ENCODE measurements at places on chromosomes 2 and 18.

DNA sequence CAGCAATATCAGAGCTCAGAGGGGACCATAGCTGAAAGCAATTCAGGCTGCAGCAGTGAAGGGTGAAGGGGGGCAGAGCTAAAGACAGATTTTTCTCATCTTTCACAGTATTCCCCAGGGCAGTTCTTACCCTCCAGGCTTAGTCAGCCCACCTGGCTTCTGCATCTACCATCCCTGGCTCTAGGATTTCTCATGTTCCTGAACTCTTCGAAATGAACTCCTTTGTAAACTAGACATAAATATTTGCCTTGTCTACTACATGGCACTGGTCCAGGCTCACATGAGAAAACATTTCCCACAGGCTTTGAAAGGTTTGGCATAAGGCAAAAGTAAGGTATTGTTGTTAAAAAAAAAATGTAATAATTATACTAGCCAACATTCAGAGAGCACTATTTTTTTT, 23.6 kb upstream of the NEB start:
- DNase-seq, result no peak

GRCh38 chr2:29184531-29184930, 69.3 kb downstream of the CLIP4 start:
- no peak for DNase-seq

DNA sequence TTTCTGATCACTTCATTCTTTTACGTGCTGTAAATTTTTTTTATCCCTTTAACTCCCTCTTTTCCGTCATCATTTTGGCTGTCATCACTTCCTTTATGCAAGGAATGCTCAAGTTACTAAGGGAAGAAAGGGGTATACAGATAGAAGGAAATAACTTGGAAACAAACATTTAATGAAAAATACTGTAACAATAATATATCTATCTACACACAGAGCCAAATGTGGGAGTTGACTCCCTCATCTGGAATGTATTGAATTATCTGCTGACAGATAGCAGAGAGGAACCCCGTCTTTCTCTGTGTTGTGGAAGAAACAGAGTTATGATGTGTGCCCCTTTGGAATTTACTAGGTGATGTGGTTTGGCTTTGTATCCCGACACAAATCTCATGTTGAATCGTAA, 182.5 kb upstream of the NXPH2 start:
- no peak for DNase-seq

DNA sequence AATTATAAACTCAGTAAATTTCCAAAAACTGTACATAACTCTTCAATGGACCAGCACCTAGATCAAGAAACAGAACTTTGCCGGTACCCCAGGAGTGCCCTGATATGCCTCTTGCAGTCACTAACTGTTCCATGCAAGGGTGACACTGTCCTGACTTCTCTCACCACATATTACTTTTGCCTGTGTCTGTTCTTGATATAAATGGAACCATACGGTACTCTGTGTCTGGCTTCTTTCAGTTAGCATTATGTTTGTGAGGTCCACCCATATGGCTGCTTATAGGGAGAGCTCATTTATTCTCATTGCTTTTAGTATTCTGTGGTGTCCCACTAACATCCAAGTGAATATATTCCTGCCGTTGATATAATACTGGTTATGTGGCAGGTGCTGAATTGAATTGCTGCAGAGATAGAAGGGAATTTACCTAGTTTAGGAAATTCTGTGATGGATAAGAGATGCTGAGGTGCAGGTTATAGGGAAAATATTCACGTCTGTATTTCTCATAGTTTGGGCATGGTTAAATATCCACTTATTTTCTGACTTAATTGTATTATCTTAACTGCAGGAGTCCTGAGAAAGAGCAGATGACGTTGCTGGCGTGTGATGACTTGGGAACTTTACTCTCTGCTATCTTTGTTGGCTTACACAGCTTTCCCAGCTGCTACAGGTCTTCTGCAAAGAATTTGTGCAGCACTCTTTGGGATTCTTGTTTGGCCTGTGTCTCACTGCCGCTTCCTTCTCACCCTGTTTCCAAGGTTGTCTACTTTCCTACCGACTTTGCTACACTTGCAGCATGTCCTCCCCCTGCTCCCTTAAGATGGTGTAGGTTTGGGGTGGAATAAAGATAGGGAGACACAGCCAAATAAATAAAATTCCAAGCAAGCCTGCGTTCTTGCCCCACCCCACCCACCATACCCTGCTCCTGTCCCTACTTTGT, 107.9 kb downstream of the MAP4K4 start:
- no peak for DNase-seq

DNA sequence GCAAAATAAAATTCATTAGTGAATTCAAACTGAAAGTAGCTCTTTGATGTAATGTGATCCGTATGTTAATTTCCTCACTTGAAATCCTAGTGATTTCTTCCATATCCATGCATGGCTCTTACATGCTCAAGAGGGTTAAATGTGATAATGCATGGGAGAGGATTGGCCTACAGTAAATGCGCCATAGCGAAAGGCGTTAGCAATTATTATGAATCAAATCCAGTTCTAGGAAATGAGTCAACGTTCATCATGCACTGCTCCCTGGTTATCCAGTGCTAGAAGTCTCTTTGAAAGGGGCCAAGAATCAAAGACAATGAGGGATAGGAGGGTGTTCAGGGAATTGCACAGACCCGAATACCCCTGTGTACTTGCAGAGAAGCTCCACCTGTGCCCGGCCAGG, 101.4 kb upstream of the RASGRP3 start:
- DNase-seq, result no peak

DNA sequence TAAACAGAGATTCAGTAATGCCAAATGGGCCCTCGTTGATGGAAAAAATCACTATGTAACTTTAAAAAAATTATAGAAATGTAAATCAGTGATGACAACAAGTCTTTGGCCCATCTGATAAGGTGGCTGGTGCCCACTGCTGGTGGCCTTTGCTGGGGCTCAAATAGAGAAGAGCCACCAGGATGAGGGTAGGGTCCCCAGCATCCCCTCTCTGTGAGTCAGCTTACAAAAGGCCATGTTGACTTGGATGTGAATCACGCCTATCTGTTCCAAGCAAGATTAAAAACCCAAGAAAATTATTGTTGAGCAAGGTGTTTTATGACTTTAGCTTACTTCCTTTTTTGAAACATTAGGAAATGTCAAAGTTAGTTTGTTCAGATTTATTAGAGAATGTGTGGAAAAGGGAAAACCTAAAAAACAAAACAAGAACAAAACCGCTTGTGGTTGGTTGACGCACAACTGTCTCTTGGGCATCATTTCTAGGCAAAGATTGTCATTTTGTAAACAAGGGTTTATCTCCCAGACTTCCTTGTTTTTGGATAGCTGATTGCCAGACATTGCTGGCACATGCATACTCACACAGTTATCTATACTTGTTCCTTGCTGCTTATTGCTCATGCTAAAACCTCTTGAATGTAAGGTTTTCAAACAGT, 53.7 kb upstream of the ZNF396 start:
- DNase-seq, result no peak

- DNase-seq, result peak; percentile 6
Measured at GRCh38 chr2:239603411-239604356, 202.9 kb upstream of the HDAC4 start.

GRCh38 chr2:215082446-215082845, 56.0 kb downstream of the ABCA12 start:
- no peak for DNase-seq

DNA sequence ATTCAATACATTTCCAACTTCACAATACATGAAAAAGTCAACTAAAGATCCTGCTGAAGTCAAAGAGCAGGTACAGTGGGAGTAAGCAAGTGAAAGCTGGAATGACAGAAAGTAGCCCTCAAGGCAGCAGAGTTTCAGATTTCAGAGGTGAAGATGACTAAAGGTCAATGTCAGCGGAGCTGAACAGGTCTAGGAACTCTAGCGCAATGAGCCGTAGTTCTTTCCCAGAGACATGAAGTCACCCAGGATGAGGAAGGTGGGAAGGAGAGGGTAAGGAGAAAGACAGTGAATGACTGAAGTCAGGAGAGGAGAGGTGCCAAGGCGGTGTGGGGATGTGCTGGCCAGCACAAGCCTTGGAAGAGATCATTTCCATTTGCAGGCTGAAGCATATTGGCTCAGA, 28.1 kb downstream of the PTPN2 start:
- no peak for DNase-seq

GRCh38 chr18:48347756-48348326, 61.3 kb downstream of the ZBTB7C start:
- DNase-seq, result no peak

DNA sequence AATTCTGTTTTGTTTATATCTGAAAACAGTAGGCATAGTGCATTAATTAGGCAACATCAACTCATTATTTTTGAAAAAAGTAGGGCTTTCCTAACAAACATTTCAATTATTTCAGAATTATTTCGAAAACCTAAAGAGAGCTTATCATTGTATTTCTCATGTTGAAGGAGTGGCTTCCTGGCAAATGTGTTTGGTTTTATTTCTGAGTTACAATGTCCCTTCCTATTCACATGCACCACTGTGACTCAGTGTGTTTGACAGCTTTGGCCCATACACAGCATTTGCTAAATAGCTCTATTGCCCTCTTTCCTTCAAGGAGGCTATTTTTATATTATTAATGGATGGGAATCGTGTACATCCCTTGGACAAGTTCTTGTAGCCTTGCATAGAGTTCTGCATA, 205.9 kb downstream of the PTGR3 start:
- DNase-seq, result no peak

- peak; percentile 37 for DNase-seq
Measured at GRCh38 chr18:63162271-63163014, 157.1 kb downstream of the BCL2 start.

DNA sequence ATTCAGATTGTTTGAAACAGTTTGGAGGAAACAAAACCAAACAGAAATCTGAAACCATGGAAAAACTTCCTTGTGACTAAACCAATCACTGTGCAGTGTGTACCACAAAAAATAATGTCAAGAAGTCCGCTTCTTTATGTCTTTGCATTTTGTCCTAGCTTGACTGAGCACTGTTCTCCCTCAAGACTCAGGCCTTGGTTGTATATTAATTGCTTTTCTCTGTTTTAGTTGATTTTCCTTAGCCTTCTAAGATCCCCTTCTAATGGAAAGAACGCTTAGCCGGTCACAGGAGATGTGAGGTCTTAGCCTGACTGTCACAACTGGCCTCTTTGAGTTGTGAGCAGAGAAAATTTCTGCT, 56.6 kb downstream of the LCLAT1 start:
- no peak for DNase-seq

- DNase-seq, result no peak
Measured at GRCh38 chr2:21599417-21599816, 475.6 kb downstream of the TDRD15 start.
